ENCODE measurements at places on chromosomes 7 and 10. TPM values are rescaled to one million over a fixed set of nuclear protein-coding genes. Genes with fewer than 3 reads are reported as not detected.

DNA sequence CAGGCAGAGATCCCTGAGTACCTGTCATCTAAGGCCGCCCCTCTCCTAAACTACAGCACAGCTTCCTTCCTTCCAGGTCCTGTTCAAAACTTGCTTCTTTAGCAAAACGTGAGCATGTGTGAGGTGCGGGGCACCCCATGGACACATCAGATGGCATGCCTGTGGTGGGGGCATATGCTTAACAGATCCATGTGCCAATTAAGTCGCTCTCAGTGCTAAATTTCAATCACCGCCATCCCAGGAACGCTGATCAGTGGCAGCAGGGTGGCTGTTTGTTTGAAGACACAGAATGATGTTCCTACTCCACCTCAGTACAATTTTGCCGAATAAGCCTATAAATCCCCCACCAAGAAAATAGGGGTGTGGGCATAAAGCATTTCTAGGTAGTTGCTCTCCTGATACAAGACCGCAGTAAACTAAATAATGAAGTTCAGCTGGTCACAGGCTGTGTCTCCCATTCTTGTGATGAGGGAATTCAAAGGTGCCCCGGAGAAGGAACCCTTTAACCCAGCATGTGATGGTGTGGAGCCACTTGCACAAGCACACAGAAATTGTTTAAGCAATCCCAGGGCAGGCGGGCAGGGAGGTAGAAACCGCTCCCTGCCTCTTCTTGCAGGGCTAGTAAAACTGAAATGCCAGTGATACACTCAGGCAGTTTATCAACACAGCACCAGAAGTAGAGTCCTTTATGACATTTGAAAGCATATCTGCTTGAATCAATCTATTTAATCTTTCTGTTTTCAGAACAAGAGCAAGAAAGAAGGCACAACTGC is 205.7 kb downstream of the SORCS1 start:
- no peak for DNase-seq

- no peak for DNase-seq
These were observed 59.7 kb downstream of the MACC1 start for GRCh38 chr7:20157456-20157855.

DNA sequence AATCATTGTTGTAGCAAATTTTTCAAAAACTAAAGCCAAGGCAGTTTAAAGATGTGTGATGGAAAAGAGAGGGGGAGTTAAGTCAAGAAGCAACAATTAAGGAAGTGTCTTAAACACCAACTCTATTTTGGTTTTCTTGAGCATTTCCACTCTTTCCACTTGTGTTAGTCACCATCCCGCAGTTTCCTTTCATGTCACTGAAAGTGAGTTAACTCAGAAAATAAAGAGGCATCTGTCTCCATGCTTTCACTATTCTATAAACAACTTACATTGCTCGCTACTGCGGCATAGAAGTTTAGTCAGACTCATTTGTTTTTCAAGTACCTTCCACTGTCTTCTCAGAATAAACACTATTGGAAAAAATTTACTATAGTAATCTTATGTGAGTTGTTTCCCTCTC is 284.9 kb upstream of the SEMA3D start:
- no peak for DNase-seq

DNA sequence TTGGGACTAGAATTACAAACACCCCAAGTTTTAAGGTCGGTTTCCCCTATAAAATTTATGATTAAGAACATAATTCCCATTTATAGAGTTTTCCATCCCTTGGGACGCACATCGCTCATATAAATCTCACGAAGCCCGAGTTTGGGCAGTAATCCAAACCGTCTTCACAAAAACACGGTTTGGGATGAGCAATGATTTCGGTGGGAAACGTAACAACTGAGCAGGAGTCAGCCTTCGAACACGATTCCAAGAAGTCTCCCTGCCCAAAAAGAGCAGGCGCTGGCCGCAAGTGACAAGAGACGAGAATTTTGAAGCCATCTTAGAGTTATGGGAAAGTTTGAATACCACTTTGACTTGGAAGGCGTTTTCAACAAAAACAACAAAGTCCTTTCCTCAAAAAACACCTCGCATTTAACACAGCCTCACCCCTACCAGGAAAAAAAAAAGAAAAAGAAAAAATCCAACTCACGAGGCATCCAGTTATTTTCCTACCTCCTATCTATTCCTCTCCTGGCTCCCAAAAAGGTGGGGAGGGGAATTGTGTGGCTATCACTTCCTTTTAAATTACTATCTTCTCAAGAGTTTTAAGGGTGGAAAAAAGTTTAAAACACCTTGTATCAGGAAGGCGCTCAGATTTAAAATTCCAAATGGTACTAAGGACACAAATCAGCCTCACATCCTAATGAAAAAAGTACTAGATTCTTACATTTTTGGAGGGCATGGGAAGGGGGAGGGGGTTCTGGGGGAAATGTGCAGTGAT is 1.6 kb downstream of the SEPHS1 start:
- DNase-seq = no peak

DNA sequence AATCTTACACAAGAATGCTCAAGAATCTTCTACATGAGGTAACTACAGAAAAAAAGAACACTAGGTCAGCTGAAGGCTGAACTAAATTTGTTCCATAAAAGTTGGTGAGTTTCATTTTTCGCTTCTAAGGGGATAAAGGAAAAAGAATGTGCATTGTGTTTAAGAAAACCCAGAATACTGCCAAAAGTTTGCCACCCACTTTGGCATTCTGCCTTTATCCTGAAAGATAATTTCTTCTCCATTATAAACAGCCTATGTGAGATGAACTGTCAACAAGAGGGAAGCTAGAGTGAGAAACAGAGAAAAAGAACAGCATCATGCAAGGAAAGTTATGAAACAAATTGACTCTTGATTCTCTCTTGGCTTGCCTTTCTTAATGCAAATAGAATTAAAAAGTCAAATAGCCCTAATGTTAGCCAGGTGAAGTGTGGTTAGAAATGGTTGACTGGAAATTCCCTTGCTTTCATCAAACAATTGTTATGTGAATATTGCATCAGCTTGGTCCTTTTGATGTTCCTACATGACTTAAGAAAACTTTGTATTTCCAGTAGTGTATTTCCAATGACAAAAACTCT is 25.8 kb downstream of the STEAP1 start:
- DNase-seq = no peak

- DNase-seq = no peak
These were observed 27.5 kb downstream of the SH2B2 start for GRCh38 chr7:102313997-102314780.

DNA sequence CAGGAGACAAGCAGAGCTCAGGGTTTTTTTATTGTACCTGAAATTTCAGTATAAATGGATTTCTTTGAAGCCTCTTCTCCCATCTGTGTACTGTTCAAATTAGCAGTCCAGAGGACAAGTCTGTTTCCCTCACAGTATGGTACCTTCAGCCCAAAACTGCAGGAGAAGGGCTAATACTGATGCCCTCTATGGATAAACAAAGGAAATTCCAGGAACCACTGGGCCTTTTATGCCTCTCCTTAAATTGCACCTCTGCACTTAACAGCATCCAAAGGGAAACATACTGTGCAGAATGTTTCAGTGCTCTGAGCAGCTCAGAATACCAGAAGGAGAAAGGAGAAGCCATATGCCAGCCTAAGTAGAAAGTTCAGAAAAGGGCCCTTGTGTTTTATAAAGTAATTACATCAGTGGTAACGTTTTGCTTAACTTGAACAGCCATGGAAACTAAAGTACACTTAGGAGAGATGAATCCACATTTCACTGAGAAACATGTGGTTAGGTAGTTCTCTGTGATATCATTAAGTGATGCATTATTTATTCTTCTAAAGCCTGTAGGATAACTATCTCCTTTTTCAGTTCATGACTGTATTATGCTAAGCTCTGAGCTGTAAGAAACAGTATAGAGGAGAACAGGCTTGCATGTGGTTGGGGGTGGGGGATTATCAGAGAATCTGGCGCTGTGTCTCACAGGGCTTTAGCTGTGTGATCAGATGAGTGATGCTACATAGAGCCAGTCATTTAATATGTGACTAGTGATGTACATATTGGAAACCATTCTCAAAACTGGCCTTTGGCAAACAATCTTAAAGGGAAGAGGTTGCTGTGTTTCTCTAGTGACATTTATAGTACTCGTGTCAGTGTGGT is 111.3 kb downstream of the POU6F2 start:
- no peak for DNase-seq

DNA sequence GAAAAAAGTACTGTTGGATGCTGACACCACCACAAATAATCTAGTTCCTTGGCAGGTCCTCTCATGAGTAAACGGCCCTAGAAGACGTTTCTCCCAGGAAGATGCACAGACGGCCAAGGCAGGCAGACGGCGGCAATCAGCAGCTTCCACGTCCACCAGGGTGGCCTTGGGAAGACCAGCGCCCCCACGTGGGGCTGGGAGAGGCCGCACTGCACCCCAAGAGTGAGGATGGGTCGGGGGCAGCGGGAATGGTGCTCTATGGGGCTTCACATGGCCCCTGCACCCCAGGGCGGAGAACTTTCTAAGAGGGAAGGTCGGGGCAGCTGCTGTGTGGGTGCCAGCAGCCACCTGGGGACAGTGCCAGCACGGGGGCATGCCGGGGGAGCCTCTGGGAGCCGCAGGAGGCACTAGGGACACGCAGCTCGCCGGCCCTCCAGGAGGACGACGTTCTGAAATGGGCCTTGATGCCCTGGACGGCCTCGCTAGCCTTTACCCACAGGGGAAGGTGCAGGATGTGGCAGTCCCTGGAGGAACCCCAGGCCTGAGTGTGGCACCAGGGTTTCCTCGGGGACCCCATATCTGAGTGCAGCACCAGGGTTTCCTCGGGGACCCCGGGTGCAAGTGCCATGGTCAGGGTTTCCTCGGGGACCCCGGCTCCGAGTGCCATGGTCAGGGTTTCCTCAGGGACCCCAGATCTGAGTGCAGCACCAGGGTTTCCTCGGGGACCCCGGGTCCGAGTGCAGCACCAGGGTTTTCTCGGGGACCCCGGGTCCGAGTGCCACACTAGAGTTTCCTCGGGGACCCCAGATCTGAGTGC is 539.9 kb downstream of the DNAJB6 start:
- no peak for DNase-seq

DNA sequence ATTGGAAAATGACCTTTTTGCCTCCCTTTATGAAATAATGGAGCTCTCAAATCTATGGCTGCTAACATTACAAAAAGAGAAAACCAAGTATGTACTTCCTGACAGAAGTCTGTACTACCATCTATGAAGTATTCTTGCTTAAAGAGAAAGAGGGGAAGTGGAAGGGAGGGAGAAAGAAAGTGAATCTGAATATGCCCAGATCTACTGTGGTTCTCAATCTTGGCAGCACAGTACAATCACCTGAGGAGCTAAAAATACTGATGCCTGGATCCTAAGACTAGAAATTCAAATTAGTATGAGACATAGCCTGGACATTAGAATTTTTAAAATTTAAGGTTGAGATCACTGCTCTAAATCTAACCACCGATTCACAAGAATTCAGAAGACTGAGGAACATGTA is 85.2 kb downstream of the IGF2BP3 start:
- DNase-seq = no peak

- no peak for DNase-seq
These were observed 86.2 kb upstream of the ABCB5 start for GRCh38 chr7:20529260-20529659.

GRCh38 chr7:18520450-18521235 is 25.1 kb downstream of the HDAC9 start:
- DNase-seq = no peak

DNA sequence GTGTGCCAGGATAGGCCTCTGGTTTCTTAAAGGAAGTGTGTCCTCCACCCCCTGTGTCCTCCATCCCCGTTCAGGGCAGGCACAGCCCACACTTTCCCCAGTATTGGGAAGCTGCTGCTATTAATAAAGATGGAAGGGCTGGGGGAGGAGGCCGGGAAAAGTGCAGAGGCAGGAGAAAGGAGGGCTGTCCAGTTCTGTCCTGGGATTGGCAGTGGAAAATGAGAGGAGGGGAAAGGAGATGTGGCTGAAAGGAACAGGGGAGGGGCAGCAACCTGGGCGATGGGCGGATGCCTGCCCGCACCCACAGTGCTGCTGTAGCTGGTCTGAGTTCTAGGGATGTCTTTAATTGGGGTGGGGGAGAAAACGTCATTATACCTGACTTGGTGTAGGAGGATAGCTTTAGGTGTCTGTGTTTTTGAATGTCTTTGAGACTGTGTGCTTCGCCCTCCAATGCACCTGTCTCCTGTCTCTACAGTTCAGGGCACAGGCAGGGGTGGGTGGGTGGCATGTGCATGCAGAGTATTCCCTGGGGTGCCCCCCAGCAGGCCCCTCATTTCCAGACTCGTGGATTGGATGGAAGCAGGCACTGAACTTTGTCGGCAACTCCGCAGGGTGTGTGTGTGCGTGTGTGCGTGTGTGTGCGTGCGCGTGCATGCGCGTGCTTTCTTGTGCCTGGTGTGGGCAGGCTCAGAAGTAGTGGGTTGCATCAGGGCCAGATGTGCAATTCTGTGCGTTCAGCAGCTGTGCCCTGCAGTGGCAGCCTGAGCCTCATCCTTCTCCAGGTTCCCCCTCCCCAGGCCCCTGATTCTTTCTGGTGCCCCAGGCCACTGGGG is 2.5 kb downstream of the TRIM8 start:
- no peak for DNase-seq

- no peak for DNase-seq
These were observed 166.0 kb upstream of the SP4 start for GRCh38 chr7:21261627-21262594.

GRCh38 chr7:136657482-136657921 is 210.9 kb upstream of the CHRM2 start:
- DNase-seq = no peak

DNA sequence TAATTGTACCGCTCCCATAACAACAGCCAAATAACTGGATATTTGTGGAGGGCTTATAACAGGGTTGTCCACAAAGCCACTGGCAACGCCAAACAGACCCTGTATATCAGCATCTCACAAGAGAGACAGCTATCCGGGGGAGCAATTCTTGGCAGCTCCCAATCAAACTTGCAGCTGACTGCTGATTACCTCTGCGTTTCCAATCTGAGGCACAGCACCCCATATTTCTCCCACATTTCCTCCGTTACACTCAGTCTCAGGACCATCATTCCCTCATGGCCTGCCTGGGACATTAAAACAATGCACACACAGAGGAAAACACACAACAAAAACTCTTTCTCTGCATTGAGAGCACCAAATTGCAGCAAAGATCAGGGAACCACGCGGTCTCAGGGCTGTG is 67.8 kb upstream of the SDK1 start:
- no peak for DNase-seq

GRCh38 chr7:41735206-41735605 is 32.3 kb upstream of the INHBA start:
- DNase-seq = no peak

DNA sequence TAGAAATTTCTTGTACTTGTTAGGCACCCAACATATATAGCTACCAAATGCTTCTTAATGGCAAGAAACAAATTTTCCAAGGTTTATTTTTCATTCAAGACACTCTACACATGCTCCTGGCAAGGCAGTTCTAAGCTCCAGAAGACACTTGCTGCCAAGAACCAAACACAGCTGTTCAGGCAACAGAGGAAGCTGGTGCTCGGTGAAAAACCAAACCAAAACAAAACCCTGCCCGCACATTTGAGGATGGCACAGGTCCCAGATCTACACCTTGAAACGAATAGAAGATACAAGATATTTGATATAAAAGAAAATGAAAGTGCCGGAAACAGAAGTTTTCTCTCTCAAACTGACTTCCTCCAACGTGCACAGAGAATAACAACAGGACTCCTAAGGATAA is 4.9 kb upstream of the DNTT start:
- DNase-seq = no peak

- DNase-seq = no peak
These were observed 15.9 kb upstream of the FAM171A1 start for GRCh38 chr10:15387021-15387420.

Gene SLC13A1
- total RNA-seq = not detected

Gene PRLHR
- total RNA-seq = not detected

Gene RAB19
- not detected for total RNA-seq

Gene ZNF804B
- not detected for total RNA-seq

Gene RNF133
- 0.50 TPM for total RNA-seq

Gene BAIAP2L1
- total RNA-seq = 2.4 TPM

Gene SPDYE2
- not detected for total RNA-seq

Gene SPDYE1
- not detected for total RNA-seq

Gene ZNF438
- total RNA-seq = 11.4 TPM
